ENCODE measurements at places on chromosomes 16 and 17. TPM values are rescaled to one million over a fixed set of nuclear protein-coding genes. Genes with fewer than 3 reads are reported as not detected.

The CA4 gene
- total RNA-seq = not detected

The MPV17L gene
- 8.3 TPM for total RNA-seq

The KAT2A gene
- 23.5 TPM for total RNA-seq

The SDR42E2 gene
- not detected for total RNA-seq

The TP53TG3 gene
- 5.6 TPM for total RNA-seq

The NPTX1 gene
- total RNA-seq = not detected

The DHRS7C gene
- total RNA-seq = not detected

The RNF227 gene
- total RNA-seq = 4.1 TPM

The ASPA gene
- total RNA-seq = not detected

The CA7 gene
- total RNA-seq = not detected

The PABPN1L gene
- total RNA-seq = not detected

The WNT9B gene
- total RNA-seq = not detected

The CDRT15L2 gene
- not detected for total RNA-seq

The PNPO gene
- 25.3 TPM for total RNA-seq

The NRN1L gene
- not detected for total RNA-seq

The ICAM2 gene
- total RNA-seq = not detected

The ZG16B gene
- total RNA-seq = 0.45 TPM

The EXOSC6 gene
- total RNA-seq = 45.1 TPM

The NOL3 gene
- total RNA-seq = 38.1 TPM

The TLE7 gene
- not detected for total RNA-seq

The MKS1 gene
- 13.6 TPM for total RNA-seq

The KCNH4 gene
- 0.03 TPM for total RNA-seq

The RGS9 gene
- 2.2 TPM for total RNA-seq

The NAGS gene
- 0.98 TPM for total RNA-seq

The CLDN7 gene
- 0.50 TPM for total RNA-seq

The CLDN9 gene
- not detected for total RNA-seq

The PRCD gene
- 0.24 TPM for total RNA-seq

The HS3ST2 gene
- not detected for total RNA-seq

The AHSP gene
- total RNA-seq = not detected

The CCDC154 gene
- 2.1 TPM for total RNA-seq

The FXR2 gene
- 78.4 TPM for total RNA-seq

The CRHR1 gene
- total RNA-seq = not detected

The ADAD2 gene
- 0.13 TPM for total RNA-seq

The KRT9 gene
- 2.6 TPM for total RNA-seq

The CACNG3 gene
- total RNA-seq = not detected

The CACNG5 gene
- not detected for total RNA-seq

The ADAP2 gene
- total RNA-seq = not detected

The FADS6 gene
- total RNA-seq = not detected

The CRISPLD2 gene
- 0.77 TPM for total RNA-seq

The NOS2 gene
- 0.05 TPM for total RNA-seq

The TBC1D3 gene
- not detected for total RNA-seq

The LPO gene
- total RNA-seq = not detected

The ZSWIM7 gene
- total RNA-seq = 31.7 TPM

The ITGAE gene
- total RNA-seq = 15.5 TPM

The CIBAR2 gene
- not detected for total RNA-seq

The CFAP97D1 gene
- not detected for total RNA-seq

The LHX1 gene
- 15.7 TPM for total RNA-seq

The SPATA33 gene
- total RNA-seq = 6.3 TPM

The TMEM100 gene
- not detected for total RNA-seq

Data from A375 (cell line).